ENCODE measurements at places on chromosomes 6 and 20. TPM values are rescaled to one million over a fixed set of nuclear protein-coding genes. Genes with fewer than 3 reads are reported as not detected.
A peak's percentile ranks its signal among the peaks of the same experiment; 100 is the strongest.

GRCh38 chr20:35662551-35662950, 2.1 kb downstream of the CPNE1 start:
- DNase-seq: peak; percentile 62

GRCh38 chr6:14713008-14713960, 532.6 kb upstream of the JARID2 start:
- no peak for DNase-seq

GRCh38 chr6:159260208-159260607, 91.0 kb downstream of the FNDC1 start:
- DNase-seq: no peak

- no peak for DNase-seq
Measured at GRCh38 chr6:56291302-56291917, 44.0 kb upstream of the COL21A1 start.

GRCh38 chr20:4875578-4876067, 125.7 kb downstream of the SLC23A2 start:
- DNase-seq: no peak

GRCh38 chr20:56439771-56440291, 27.8 kb downstream of the CASS4 start:
- peak; percentile 69 for DNase-seq

DNA sequence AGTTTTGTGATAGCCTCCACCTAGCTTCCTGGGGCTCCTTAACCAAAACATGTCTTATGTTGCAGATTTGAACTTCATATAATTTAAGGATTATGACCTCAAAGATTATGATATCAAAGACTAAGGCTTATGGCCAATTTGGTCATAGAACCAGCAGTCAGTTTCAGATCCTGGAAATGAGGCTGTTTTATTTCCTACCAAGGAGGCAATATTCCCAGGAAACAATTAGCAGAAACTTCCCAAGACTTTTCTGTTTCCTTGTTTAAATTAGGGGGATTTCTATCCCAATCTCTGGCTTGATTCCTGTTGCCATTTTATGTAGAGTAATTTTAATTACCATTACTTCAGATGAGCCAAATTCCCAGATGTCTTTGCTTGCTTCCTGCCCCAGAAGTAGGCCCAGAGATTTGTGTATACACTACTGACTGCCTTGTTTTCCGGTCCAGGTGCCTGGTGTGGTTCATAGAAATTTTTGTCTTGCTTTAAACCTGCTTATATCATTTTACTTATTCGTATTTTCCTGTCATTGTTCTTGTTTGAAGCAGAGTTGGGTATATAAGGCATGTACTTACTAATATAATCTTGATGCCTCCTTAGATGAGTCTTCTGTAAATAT, 119.2 kb upstream of the TMEM170B start:
- no peak for DNase-seq

DNA sequence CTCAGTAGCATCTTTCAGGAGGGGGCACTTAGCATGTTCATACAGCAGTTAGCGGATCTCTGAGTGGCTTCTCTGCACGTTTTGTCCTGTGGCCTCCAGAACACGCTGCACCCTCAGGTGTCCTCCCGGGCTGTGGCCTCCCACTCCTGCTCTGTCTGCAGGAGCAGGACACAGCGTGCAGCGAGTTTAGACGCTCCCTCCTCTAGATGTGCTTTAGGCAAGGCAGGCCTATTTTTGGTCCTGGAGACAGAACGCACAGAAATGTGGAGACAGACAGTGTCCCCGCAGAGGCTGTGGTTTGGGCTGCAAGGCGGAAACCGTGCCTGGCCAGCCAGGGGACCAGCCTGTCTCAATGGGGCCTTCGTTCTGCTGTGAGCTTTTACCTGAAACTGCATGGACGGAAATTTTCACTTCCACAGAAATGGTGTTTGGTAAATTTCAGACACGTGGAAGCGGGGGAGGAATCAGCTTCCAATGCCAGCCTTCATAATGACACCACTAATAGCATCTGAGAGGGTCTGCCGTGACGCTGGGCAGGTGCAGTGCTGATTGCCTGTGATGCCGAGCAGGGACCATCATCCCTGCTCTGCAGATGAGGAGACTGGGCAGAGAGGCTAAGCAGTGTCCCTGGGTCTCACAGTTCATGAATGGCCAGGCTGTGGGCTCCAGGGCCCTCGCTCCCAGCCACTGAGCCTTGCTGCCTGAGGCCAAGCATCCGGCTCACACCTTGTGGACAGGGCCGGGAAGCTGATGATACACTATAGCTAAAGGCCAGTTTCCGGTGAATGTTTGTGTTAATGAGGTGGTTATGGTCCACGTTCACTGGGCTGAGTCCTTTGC, 120.9 kb downstream of the SYCP2 start:
- no peak for DNase-seq

Gene HLA-DRB1
- total RNA-seq: 14.2 TPM

- no peak for DNase-seq
Measured at GRCh38 chr6:48078120-48078519, 32.9 kb downstream of the PTCHD4 start.

GRCh38 chr6:25024821-25025220, 89.1 kb upstream of the RIPOR2 start:
- DNase-seq: no peak

Gene MEA1
- total RNA-seq: 93.5 TPM

DNA sequence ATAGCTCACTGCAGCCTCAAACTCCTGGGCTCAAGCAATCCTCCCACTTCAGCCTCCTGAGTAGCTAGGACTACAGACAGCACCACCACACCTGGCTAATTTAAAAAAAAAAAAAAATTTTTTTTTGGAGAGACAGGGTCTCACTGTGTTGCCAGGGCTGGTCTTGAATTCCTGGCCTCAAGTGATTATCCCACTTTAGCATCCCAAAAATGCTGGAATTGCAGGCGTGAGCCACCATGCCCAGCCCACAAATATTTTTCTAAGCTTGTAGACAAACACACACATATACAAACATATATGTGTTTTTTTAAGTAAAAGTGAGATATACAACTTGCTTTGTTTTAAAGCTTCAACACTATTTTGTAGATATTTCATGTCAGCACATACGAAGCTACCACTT, 10.8 kb downstream of the HSPA12B start:
- no peak for DNase-seq

GRCh38 chr20:49937027-49937929, 1.1 kb downstream of the RNF114 start:
- peak; percentile 63 for DNase-seq

- no peak for DNase-seq
Measured at GRCh38 chr20:13990465-13990864, at the start of gene SEL1L2. SEL1L2 (minus strand) TSS chr20:13990614; CDS start chr20:13990534, 80 bp downstream.

Gene MAP3K5
- total RNA-seq: 8.8 TPM

Gene C6orf141
- total RNA-seq: not detected
